ENCODE measurements at places on chromosomes 3 and 15.

- no peak for DNase-seq
Observed at GRCh38 chr3:146503461-146504202, 34.3 kb upstream of the PLSCR2 start.

GRCh38 chr3:104916971-104917370, 449.7 kb upstream of the ALCAM start:
- no peak for DNase-seq

DNA sequence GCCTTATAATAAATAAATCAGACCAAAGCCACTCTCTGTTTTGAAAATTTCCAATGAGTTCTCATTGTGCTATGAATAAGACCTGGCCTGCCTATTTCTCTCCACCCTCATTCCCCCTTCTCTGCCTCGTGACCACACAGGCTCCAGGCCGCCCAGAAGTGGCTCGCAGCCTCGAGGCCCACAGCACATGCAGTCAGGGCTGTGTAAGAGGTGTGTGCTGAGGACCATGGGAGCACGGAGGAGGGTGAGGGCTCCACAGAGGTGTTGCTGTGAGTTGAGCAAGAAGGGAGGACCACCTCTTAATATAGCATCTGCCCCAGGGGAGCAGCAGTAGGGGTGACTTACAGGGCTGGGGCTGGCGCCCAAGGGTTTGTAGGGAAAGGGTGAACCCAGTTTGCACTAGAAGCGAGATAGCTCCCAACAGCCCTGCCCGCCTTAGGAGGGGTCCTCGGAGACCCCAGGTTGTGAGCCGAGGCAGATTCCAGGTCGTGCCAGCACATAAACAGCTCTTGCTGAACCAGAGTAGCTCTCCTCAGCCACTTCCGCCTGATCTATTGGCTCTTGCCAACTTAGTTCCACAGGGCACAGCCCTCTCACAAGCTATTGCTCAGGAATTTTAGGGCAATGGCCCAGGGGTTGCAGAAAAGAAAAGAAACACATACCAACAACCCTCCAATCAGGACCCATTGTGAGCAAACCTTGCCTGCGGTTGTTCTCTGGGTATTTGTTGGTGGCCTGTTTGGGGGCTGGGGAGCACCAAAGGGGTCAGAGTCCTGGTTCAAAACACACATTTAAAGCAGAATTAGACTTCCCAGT, 117.7 kb downstream of the MYLK start:
- DNase-seq: no peak

- no peak for DNase-seq
Observed at GRCh38 chr15:67862750-67863441, 23.1 kb upstream of the RNU6-1 start.

DNA sequence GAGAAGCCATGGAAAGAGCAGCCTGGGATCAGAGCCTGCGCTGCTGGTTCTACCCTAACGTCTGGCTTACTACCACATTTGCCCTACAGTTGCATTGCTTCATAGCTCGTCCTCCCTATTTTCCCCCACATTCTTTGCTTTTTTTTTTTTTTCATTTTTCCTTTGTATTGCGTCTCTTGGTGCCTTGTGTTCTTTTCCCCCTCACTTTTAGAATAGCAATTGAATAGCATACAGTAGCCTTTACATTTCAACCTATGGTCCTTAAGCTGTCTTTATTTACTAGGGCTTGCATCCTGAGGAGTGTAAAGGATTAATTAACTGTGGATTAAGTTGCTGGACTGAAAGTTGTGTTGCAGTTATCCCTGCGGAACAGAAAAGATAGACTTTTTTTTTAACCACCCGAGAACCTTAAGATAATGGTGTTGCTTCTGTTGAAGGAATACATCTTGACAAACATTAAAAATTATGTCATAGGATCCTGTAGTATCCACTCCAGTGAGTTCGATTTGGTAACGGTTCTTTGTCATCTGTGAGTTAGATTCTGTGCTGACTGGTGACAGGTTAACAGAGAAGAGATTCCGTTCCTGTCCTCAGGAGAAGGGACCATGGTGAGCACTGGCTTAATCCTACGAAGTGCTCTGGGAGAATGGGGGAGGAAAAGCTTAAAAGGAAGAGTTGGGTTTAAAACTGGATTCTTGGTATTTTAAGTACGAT, 417.4 kb upstream of the NAALADL2 start:
- DNase-seq: no peak

- no peak for DNase-seq
Observed at GRCh38 chr3:67685499-67685898, 31.1 kb upstream of the SUCLG2 start.

- DNase-seq: no peak
Observed at GRCh38 chr3:129673012-129673411, 66.5 kb upstream of the PLXND1 start.

GRCh38 chr3:65877160-65877559, 161.6 kb downstream of the MAGI1 start:
- DNase-seq: no peak

DNA sequence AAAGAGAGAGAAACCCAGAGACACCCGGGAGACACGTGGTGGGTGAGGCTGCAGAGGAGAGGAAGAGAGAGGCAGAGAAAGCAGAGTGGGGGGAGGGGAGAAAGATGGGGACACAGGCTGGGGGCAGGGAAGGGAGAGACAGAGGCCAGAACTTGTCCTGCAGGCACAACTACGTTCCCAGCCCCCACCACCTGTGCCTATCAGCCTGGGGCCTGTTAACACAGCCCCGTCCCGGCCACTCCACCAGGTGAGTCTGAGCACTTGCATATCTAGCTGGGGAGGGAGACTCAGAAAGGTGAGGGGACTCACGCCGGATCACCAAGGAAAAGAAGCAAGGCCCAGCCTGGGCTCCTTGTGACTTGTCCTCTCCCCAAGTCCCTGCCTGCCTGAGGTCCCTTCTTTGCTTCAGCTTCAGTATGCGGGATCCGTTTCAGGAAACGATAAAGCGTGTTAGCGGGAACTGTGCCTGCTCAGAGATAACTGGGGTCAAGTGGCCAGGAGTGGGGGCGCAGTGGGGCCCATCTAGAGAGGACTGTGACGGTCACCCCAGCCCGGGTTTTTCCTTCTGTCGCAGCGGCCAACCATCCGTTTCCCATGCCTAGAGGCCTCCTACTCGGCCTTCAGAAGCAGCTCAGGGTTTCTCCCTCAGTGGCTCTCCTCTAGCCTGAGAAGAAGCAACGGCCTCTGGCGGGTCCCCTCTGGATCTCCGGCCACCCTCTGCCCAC, 10.3 kb downstream of the LINGO1 start:
- DNase-seq: no peak

GRCh38 chr3:46520531-46520930, 22.8 kb downstream of the RTP3 start:
- no peak for DNase-seq

- DNase-seq: no peak
Observed at GRCh38 chr3:27715454-27715806, 6.7 kb downstream of the EOMES start.

DNA sequence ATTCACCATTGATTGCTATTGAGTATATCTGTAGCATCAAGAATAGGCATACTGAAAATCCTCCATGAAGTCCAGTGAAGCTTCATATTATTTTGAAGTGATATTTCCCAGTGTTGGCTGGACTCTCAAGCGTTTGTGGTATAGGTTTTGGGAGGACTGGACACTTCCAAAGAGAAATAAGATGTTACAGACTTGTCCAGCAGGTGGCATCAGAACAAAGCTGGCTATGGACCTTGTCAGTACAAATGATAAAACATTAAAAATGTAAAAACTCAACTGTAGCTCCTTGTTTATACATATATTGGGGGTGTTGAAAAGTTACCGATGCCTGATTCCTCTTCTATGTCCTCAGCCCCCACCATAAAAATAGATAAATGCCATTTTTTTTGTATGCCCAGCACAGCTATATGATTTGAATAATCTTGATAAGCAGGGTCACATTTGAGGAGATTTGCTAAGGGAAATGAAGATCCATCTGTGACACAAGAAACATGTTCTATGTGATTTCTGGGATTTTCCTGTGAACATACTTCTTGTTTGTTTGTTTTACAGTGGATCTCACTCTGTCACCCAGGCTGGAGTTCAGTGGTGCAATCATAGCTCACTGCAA, 54.5 kb upstream of the GOLGA6B start:
- DNase-seq: peak; percentile 21

DNA sequence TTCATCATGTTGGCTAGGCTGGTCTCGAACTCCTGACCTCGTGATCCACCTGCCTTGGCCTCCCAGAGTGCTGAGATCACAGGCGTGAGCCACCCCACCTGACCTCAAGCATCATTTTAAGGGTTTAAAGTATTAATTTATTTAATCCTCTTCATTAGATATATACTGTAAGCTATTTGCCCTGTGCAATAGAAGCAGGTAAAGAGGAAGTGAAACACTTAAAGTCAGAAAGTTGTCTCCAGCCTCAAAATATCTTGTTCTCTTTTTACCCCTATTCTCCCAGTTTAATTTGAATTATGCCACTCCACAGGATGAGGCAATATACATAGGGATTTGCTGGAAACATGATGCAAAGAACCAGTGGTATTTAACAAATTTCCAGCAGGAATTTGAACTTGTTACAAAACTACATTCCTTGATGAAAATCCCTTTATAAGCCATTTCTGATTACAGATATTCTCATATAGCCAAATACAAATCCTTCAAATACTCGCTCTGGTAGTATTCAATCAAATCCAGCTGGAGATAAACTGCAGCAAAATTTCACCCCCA, 2.0 kb downstream of the NDUFB5 start:
- DNase-seq: no peak

DNA sequence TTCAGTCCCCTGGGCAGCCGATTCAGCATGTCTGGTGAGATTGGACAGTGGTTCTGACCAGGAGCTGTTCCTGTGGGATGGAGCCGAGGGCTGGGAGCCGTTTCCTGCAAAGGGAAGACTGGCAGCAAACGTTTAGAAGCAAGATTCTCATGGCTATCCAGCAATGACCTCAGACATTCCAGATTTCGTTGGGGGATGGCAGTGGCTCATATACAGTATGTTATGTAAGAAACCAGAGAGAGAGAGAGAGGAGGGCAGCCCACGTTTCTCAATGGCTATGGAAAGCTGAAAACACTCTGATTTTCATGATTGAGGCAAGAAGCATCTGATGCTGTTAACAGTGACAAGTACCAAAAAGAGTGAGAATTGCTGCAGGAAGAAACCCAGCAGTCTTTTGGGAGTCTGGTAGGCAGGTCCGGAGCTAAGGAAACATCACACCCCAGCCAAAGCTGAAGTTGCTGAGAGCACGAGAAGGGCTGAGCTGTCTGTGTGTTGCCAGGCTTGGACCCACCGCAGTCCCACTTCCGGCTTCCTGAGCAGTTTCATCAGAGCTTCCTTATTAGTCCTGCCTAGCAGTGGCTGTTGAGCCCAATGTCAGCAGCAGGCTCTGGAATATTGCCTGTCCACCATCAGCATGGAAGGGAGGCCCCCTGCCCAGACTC, 25.6 kb upstream of the VPS8 start:
- DNase-seq: peak; percentile 26

GRCh38 chr3:17683542-17684207, 58.8 kb downstream of the TBC1D5 start:
- no peak for DNase-seq

DNA sequence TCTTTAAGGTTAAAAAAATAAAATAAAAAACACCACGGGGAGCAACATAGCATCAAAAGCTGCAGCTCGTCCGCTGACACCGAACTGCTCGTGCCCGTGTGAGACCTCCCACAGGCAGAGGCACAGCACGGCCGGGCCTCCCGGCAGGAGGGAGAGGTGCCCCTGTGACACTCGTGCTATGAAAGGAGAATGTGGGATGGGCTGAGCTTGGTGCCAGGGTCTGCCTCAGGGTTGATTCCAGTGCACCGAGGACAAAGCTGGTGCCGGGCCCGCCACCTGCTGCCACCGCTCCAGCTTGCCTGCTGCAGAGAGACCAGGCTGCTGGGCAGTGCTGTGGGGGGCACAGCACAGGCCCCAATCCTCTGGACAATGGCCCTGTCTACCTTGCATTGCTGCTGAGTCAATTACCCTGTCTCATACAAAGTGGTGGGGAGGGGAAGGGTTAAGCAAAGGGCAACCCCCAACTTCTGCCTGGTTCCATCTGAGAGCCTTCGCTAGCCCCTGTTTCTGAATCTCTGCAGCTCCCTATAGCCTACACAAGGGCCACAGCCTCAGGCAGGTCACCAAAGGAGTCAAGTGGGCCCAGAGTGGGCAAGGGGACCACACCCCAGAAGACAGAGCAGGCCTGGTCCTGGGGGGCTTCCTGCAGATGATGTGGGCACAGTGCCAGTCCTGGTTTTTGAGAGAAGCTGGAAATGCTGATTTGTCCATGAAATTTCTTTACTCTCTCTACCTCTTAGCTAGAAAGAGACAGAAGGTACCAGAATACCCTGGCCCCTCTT, 74.0 kb upstream of the SNRPA1 start:
- DNase-seq: no peak

GRCh38 chr3:141366285-141367037, 1.8 kb upstream of the ZBTB38 start:
- no peak for DNase-seq

- DNase-seq: no peak
Observed at GRCh38 chr15:83565553-83566159, 88.3 kb upstream of the ADAMTSL3 start.

- DNase-seq: no peak
Observed at GRCh38 chr3:49310677-49311076, 29.2 kb downstream of the USP4 start.

- DNase-seq: no peak
Observed at GRCh38 chr15:83449937-83450506, 2.9 kb downstream of the SH3GL3 start.

DNA sequence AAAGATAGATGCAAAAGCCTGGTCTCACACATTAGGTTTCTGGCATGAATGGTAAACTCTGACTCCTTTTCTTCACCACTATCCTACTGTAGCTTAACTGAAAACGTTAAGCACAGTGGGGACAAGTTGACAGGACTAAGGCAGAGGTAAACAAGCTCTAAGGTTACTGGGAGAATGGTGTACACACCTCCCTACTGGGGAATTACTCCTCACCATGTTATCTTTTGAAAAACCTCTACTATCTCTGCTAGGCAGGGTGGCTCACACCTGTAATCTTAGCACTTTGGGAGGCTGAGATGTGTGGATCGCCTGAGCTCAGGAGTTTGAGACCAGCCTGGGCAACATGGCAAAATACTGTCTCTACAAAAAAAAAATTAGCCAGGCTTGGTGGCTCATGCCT, 29.1 kb downstream of the IP6K1 start:
- no peak for DNase-seq

GRCh38 chr3:22969276-22969675, 233.9 kb upstream of the UBE2E2 start:
- DNase-seq: no peak

DNA sequence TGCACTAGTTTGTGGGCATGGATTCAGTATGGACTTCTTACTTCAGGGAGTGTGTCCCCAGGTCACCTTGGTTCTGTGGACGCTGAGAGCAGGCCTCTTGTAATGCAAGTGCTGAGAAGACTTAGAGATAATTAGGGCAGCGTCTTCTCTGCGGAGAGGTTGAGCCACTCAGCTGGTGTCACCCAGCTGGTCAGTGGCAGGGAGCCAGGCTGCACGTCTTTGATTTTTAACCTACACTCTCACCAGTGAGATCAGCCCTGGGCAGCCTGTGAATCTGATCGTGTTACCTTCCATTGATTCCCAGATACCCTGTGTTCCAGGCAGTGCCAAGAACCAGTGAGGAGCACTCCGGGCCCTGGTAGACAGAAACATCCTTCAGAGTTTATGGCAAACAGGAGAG, 92.6 kb downstream of the SLCO3A1 start:
- DNase-seq: no peak

GRCh38 chr3:133964547-133964946, 65.2 kb downstream of the SLCO2A1 start:
- no peak for DNase-seq

- peak; percentile 41 for DNase-seq
Observed at GRCh38 chr15:37100109-37100965, at the start of gene MEIS2. MEIS2 (minus strand) TSS chr15:37100549; CDS start chr15:37099466, 1,083 bp downstream.

Measured in activated naive CD8-positive, alpha-beta T cell treated with anti-CD3 and anti-CD28 coated beads, Interleukin-2, amount 50 U/mL, for 24 hours (primary cell).